ENCODE measurements at places on chromosomes 16 and 17. TPM values are rescaled to one million over a fixed set of nuclear protein-coding genes. Genes with fewer than 3 reads are reported as not detected.

The GJC1 gene
- total RNA-seq, result 24.3 TPM

The OSGIN1 gene
- total RNA-seq, result 0.20 TPM

The HOXB1 gene
- 0.20 TPM for total RNA-seq

The SLC5A11 gene
- total RNA-seq, result not detected

The KRT40 gene
- 0.40 TPM for total RNA-seq

The TOP2A gene
- 60.8 TPM for total RNA-seq

The ZNF205 gene
- 19.3 TPM for total RNA-seq

The NF1 gene
- 53.8 TPM for total RNA-seq

The MRPL28 gene
- total RNA-seq, result 73.9 TPM

The BIRC5 gene
- 18.9 TPM for total RNA-seq

The NOG gene
- total RNA-seq, result 7.5 TPM

The PDE6G gene
- total RNA-seq, result 3.7 TPM

The GNGT2 gene
- 0.89 TPM for total RNA-seq

The CCDC102A gene
- total RNA-seq, result 17.7 TPM

GRCh38 chr16:2776500-2777139 is 460 bp downstream of the ELOB start:
- peak overlapping the region; percentile 52 for H3K27ac ChIP-seq
- no peak for DNase-seq
- no peaks in the 10 kb centered on the region for H3K27me3 ChIP-seq
- H3K4me3 ChIP-seq, result peak overlapping the region; percentile 79
- H3K4me1 ChIP-seq, result peaks cover 46% of the 10 kb centered on the region

GRCh38 chr17:78105101-78105500 is 23.5 kb downstream of the TMC6 start:
- H3K27ac ChIP-seq, result no peak overlapping the region
- no peak for DNase-seq
- no peaks in the 10 kb centered on the region for H3K27me3 ChIP-seq

- no peaks in the 10 kb centered on the region for H3K36me3 ChIP-seq
- peak overlapping the region; percentile 96 for H3K27ac ChIP-seq
- DNase-seq, result peak; percentile 80
- H3K4me1 ChIP-seq, result peaks cover 44% of the 10 kb centered on the region
Measured at GRCh38 chr17:45144199-45145034, 3.9 kb upstream of the HEXIM1 start.

- H3K27me3 ChIP-seq, result no peaks in the 10 kb centered on the region
- peaks cover 31% of the 10 kb centered on the region for H3K4me1 ChIP-seq
- H3K36me3 ChIP-seq, result no peaks in the 10 kb centered on the region
- DNase-seq, result no peak
- no peak overlapping the region for H3K27ac ChIP-seq
Measured at GRCh38 chr17:17387017-17387497, 83.9 kb downstream of the NT5M start.

DNA sequence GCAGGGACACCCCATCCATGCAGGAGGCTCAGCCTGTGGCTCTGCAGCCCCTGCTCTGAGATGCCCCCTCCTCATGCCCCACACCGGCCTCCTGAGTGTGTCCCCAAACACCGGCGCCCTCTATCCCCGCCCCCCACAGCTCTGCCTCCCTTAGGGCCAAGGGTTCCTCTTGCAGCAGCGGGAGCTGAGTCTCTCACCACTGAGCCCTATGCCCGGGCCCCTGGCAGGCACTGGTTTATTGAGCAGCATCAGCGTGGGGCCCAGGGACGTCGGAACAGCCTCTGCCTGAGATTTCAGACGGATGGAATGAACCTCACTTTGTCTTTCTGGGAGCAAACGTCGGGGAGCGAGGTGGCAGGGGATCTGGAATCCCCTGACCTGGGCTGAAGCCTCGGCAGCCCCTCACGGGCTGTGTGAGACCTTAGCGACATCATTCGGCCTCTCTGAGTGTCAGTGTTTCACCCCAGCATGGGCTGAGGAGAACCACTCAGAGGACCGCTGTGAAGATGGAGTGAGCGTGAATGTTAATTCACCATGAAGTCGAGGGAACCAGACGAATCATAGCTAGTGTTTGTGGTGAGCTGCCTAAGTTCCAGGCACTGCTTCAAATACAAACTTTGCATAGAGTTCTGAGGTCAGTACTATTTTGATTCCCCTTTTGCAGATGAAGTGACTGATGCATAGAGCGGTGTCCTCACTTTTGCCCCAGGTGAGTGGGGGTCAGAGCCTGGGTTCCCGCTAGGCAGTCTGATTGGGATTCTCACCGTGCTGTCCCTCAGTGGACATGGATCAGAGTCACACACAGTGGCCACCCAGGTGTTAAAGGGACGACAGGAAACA is 5.3 kb upstream of the C16orf74 start:
- peaks cover 39% of the 10 kb centered on the region for H3K4me1 ChIP-seq
- DNase-seq, result no peak
- H3K27ac ChIP-seq, result no peak overlapping the region
- peaks cover 19% of the 10 kb centered on the region for H3K27me3 ChIP-seq

DNA sequence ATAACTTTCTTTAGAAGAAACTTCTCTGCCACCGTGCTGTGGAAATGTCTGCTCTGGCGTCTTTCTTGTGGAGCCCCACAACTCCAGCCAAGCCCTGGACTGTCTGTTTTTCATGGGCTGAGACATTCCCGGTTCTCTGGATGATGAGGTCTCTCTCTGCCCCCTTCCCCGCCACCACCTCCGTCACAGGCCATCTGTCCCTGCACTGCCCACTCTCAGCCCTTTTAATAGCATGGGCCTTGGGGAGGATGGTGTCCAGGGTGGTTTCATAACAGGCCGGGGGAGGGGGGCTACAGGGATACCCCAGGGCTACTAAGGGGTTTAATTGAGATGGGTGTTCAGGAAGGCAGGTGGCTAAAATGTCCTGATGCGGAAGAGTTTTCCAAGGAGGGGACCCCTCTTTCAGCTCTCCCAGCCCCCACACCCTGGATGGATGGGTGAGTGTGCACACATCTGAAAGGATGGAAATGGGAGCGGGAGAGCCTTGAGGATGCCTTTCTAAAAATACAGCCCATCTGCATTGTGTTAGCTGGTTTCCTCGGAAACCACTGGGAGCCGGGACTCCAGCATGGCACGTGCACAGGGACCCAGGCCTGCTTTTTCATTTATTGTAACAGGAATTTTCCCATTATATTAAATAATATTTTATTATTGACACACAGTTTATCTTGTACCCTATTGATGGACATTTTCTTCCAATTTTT is 14.6 kb upstream of the NDRG4 start:
- no peaks in the 10 kb centered on the region for H3K27me3 ChIP-seq
- H3K4me1 ChIP-seq, result peaks cover 15% of the 10 kb centered on the region
- no peak overlapping the region for H3K27ac ChIP-seq
- H3K36me3 ChIP-seq, result peaks cover 7% of the 10 kb centered on the region
- no peak overlapping the region for H3K4me3 ChIP-seq

DNA sequence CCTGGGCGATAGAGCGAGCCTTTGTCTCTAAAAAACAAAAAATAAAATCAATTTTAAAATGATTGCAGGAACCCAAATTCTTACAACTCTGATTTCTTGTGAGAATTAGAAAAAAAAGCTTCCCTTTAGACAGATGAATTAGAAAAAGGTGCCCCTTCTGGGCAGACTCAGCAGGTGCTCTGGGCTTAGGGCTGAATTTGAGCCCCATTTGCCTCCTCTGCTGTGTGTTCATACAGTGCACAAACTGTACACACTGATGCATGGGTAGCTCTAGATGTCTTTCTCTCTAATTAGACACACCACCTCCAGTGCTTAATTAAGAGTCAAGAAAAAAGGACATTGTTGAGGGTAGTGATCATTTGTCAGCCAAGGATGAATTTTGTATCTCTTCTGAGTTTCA is 38.5 kb upstream of the NOL11 start:
- H3K27me3 ChIP-seq, result peaks cover 3% of the 10 kb centered on the region
- H3K27ac ChIP-seq, result no peak overlapping the region
- DNase-seq, result no peak
- no peaks in the 10 kb centered on the region for H3K36me3 ChIP-seq
- H3K4me1 ChIP-seq, result peaks cover 20% of the 10 kb centered on the region

DNA sequence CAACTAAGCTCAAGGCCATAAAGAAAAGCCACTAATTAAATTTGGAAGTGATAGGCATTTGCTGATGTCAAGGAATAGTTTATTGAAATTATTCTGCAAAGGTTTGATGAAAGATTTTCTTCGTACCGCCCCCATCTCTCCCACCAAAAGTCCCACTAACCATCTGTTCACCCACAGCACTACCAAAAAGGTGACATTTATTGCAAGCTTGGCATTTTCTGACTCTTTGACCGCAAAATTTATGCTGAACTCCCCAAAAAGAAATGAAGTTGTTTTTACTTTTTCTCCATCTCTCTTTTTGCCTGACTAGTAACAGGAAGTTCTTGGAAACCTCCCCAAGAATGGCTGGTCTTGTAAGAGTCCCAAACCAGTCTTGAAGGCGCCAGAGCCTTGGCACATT is 384.9 kb upstream of the SOX9 start:
- H3K4me1 ChIP-seq, result no peaks in the 10 kb centered on the region
- H3K27me3 ChIP-seq, result no peaks in the 10 kb centered on the region
- no peak overlapping the region for H3K4me3 ChIP-seq

GRCh38 chr17:73740370-73740769 is 96.1 kb upstream of the SDK2 start:
- H3K27ac ChIP-seq, result no peak overlapping the region
- no peak for DNase-seq
- H3K4me1 ChIP-seq, result peaks cover 3% of the 10 kb centered on the region
- no peaks in the 10 kb centered on the region for H3K36me3 ChIP-seq
- peaks cover 2% of the 10 kb centered on the region for H3K27me3 ChIP-seq
- no peak overlapping the region for H3K4me3 ChIP-seq

DNA sequence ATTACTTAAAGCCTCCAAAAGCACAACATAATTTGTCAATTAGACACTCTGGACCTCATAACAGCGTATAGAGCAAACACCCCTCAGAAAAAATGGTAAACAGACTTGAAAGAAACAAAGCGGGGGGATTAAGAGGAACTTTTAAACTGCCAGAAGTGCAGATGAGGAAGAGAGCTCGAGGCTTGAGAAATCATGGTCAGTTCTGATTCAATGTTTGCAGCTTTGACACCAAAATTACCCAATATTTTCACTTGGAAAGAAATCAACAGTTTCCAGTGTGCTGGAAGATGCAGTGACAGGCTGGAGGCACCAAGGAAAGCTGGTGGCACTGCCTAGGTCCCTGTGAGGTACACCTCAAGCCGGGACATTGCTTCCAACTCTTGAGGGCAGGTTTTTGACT is 180.9 kb upstream of the TOX3 start:
- H3K36me3 ChIP-seq, result no peaks in the 10 kb centered on the region
- H3K27ac ChIP-seq, result no peak overlapping the region
- H3K27me3 ChIP-seq, result no peaks in the 10 kb centered on the region
- H3K4me3 ChIP-seq, result no peak overlapping the region
- no peaks in the 10 kb centered on the region for H3K4me1 ChIP-seq

DNA sequence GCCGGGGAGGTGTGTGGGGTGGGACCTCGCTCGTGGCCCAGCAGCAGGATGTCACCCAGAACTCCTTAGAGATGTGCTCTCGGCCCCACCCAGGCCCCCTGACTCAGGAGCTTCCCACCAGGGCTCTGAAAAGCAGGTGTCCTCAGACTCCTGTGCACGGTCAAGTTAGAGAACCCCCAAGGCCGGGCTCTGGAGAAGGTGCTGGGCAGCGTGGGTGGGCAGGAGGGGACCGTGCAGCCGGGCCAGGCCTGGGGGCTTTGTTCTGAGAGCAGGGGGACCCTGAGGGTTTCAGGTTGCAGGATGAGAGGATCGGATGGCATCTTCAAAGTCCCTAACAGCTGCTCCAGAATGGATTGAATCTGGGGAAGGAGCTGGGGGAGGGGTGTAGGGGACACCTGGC is 164.4 kb upstream of the CIBAR2 start:
- no peak for DNase-seq
- H3K27me3 ChIP-seq, result no peaks in the 10 kb centered on the region
- H3K4me1 ChIP-seq, result peaks cover 41% of the 10 kb centered on the region
- no peak overlapping the region for H3K4me3 ChIP-seq
- no peak overlapping the region for H3K27ac ChIP-seq

- no peak overlapping the region for H3K27ac ChIP-seq
- no peaks in the 10 kb centered on the region for H3K36me3 ChIP-seq
- no peaks in the 10 kb centered on the region for H3K27me3 ChIP-seq
- H3K4me1 ChIP-seq, result no peaks in the 10 kb centered on the region
- no peak overlapping the region for H3K4me3 ChIP-seq
Measured at GRCh38 chr16:25988084-25988483, 296.3 kb downstream of the HS3ST4 start.

DNA sequence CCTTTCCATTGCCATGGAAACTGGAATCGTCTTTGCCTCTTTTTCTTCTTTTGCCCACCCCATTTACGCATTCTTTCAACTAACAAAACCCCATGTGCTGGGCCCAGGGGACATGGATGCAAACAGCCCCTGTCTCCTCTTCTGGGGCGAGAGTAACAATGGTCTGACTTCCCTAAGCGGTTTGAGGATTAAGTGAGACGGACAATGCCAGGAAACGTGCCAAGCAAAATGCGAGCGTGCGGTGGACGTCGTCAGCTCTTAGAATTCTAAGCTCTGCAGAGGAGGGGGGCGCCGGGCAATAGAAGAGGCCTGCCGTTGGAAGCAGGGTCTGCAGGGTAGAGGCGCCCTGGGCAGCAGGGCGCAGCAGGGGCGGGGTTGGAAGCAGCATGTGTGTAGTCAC is 42.4 kb upstream of the JPH3 start:
- H3K27ac ChIP-seq, result no peak overlapping the region
- no peak for DNase-seq
- no peaks in the 10 kb centered on the region for H3K27me3 ChIP-seq
- peaks cover 10% of the 10 kb centered on the region for H3K4me1 ChIP-seq
- H3K4me3 ChIP-seq, result no peak overlapping the region

- H3K36me3 ChIP-seq, result no peaks in the 10 kb centered on the region
- no peaks in the 10 kb centered on the region for H3K4me1 ChIP-seq
- no peak overlapping the region for H3K27ac ChIP-seq
- H3K27me3 ChIP-seq, result no peaks in the 10 kb centered on the region
- no peak overlapping the region for H3K4me3 ChIP-seq
- no peak for DNase-seq
Measured at GRCh38 chr16:19315889-19316433, 30.4 kb downstream of the CLEC19A start.

- no peaks in the 10 kb centered on the region for H3K27me3 ChIP-seq
- H3K4me3 ChIP-seq, result no peak overlapping the region
- peaks cover 65% of the 10 kb centered on the region for H3K36me3 ChIP-seq
- peaks cover 50% of the 10 kb centered on the region for H3K4me1 ChIP-seq
- DNase-seq, result peak; percentile 72
Measured at GRCh38 chr17:81253358-81254131, 14.4 kb downstream of the NDUFAF8 start.

DNA sequence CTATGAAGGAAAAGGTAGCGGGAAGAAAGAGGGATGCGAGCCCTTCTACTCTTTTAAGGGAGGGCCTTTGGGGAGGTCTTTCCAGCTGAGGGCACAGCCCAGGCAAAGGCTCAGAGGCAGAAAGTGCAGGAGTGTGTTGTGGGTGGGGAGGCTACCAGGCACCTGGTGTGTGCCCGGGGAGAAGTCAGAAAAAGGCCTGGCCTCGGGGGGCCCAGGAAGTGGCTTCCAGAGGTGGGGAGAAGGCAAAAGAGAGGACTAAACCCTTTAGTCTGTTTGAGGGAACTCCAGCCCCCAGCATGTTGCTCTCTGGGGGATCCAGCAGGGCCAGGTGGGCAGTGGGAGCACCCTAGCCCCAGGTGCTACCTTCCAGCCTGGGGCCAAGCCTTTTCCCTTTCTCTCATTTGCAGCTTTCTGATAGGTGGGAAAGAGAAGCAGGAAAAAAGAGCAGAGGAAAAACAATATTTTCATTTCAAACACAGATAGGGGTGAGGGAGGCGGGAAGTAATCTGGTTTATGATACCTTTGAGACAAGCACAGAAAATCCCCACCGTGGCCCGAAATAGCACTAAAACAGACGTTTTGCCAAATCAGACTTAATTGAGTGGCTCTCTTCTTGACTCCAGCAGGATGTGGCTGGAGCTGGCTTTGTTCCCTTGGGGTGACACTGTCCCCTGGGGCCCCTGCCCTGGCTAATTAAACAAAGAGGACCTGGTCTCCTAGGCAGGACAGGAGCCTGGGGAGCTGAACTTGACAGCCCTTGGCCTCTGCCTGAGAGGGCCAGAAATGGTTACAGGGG is 10.4 kb downstream of the RAI1 start:
- H3K36me3 ChIP-seq, result peaks cover 3% of the 10 kb centered on the region
- H3K27me3 ChIP-seq, result no peaks in the 10 kb centered on the region
- DNase-seq, result peak; percentile 39
- H3K4me1 ChIP-seq, result peaks cover 62% of the 10 kb centered on the region
